ENCODE measurements at places on chromosomes 4 and X. TPM values are rescaled to one million over a fixed set of nuclear protein-coding genes. Genes with fewer than 3 reads are reported as not detected.

The MAGEA2B gene
- not detected for total RNA-seq

The CT47B1 gene
- total RNA-seq = not detected

The TNMD gene
- 0.90 TPM for total RNA-seq

The ERVMER34-1 gene
- not detected for total RNA-seq

The XAGE2 gene
- total RNA-seq = not detected

The WNK3 gene
- 10.5 TPM for total RNA-seq

The DUX4 gene
- total RNA-seq = not detected

The UCP1 gene
- total RNA-seq = not detected

The MSX1 gene
- 4.3 TPM for total RNA-seq

Data from fibroblast of the aortic adventitia (primary cell).